PC-3 (cell line): ENCODE measurements at places on chromosomes 6 and 20. TPM values are rescaled to one million over a fixed set of nuclear protein-coding genes. Genes with fewer than 3 reads are reported as not detected.

- DNase-seq: no peak
These were observed 129.0 kb upstream of the SGK1 start for GRCh38 chr6:134446896-134447295.

- no peak for DNase-seq
These were observed 281.0 kb upstream of the EYS start for GRCh38 chr6:65988006-65988405.

PKIG gene
- total RNA-seq: 47.5 and 49.2 TPM in 2 replicates

IL17A gene
- total RNA-seq: not detected in 2 replicates

DNA sequence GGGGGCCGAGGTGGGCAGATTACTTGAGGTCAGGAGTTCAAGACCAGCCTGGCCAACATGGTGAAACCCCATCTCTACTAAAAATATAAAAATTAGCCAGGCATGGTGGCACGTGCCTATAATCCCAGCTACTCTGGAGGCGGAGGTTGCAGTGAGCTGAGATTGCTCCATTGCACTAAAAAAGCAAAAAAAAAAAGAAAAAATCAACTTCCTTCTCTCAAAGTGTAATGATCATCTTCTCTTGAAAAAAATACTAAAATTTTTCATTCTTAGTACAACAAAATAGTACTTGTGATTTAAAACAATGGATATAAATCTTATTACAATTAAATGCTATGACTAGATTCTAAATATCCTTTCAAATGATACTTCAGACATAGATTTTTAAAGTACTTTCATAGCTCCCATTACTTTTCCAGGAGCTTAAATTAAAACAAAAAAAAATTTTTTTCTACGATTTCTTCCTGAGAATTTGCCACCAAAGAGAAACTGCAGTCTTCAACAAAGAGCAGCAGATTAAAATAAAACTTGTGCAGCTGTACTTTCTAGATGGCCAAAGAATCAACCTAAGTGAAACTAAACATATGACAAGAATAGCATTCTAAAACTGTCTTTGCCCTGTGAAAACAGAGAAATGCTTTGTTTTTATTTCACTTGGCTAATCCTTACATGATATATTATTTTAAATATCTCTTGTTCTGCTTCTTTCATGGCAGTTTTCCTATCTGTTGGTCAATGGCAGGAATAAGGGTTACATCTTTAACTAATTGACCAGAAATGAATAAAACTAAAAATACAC is 75.2 kb downstream of the MAP3K5 start:
- no peak for DNase-seq

FRK gene
- 0.46 and 0.66 TPM in 2 replicates for total RNA-seq
